ENCODE measurements at places on chromosomes 11 and 22.

GRCh38 chr22:44647141-44647540, 54.9 kb upstream of the PRR5 start:
- DNase-seq: no peak

- DNase-seq: no peak
These were observed 89.5 kb downstream of the TRIM44 start for GRCh38 chr11:35752115-35752514.

DNA sequence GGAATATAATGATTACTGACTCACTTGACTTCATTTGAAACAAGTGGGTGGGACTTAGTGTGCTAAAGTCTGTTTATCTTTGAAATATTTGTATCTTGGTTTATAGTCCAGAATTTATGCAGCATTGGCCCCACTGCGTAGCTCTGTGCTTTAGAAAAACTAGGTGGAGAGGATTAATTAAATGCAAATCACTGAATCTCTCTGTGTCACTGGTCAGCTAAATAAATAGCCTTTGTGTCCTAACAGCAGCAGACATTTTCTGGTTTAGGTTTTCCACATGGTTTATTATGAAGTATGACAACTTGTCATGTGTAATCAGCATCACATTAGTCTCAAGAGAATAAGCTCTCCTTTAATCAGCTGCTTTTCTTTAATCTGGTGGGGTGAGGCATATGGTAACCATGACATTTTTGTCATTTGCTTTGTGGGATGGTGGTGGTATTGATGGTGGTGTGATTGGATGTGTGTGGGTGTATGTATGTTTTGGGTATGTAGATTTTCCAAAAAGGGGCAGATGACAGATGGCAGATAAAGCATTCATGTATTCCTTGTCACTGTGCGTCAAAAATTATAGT, 33.9 kb downstream of the BCL2L13 start:
- no peak for DNase-seq

DNA sequence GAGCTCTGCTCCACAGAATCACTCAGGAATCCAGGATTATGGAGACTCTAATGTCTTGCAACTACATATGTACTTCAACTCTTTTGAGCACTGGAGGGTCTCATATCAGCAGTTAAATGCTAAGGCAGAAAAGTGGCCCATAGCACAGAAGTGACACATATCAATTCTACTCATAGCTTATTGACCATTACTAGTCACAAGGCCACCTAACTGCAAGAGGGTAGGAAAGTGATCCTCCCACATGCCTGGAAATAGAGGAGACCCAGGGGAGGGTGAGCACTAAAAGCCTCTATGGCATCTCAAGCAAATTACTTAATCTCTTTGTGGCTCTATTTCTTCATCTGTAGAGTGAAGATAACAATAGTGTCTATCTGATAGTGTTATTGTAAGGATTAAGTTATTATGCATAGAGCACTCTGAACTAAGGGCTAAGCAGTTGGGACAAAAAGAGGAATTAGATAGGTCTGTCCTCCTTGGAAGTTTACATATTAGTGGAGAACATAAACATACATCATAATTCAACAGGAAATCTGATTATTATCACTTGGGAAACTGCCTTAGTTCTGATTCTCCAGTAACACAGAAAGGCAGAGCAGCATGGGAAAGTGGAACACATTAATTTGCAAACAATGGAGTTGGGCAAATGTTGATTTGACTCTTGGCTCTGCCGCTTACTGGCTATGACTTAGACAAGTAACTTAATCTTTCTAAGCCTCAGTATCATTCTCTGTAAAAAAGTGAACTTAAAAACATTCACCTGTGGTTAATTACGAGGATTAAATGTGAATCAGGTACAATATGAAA, 25.1 kb upstream of the USP47 start:
- DNase-seq: no peak

DNA sequence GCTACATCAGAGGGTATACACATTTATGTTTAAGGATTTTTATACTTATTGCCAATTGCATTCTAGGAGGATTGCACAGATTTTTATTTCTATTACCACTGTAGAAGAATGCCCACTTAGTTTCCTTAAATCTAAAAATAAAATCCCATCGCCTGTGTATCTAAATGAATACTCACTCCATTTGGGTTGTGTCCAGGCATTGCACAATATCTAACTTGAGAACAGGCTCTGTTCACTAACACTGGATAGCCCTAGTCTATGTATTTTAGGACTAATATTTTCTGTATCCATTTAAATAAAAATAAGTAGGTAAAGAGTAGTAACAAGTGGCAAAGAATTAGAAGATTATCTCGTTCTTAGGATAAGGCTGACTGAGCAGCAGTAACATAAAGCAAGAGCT, 4.1 kb downstream of the C11orf52 start:
- DNase-seq: peak; percentile 81

GRCh38 chr11:12158909-12159308, 48.5 kb downstream of the MICAL2 start:
- no peak for DNase-seq

DNA sequence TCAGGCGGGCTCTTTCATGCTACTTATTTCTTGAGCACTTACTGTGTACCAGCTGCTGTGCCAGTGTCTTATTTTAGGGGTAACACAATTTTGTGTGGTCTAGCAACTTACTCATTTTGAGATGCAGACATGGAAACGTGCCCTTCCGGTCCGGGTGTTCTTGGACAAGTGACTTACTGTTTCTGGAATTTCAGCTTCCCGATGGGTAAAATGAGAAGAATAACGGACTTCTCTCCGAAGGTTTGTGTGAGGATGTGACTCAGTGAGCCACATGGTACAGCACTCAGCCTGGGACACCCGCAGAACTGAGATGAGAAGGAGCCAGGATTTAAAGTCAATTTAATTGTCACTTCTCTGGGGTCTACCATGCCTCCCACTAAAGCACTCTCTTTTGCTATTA, 114.5 kb upstream of the SYT13 start:
- peak; percentile 47 for DNase-seq

DNA sequence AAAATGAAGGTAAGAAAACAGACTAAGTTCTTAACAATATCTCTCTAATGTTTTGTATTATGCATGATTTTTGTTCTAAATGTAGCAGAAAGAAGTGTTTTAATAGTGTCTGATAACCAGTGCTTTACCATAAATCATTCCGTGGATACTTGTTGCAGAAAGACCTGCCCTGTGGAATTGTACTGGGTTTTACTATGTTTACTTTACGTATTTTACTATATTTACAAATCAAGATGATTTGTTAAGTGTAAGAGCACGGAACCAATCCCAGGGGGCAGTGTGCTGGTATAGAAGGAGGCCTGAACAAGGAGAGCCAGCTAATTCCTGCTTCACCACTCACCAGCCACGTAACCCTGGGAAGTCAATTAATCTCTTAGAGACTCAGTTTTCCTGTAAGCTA, 1.4 kb downstream of the HTR3B start:
- DNase-seq: no peak

GRCh38 chr11:83764643-83765042, 478.5 kb upstream of the CCDC90B start:
- DNase-seq: no peak

GRCh38 chr22:28408709-28409108, 270.9 kb downstream of the TTC28 start:
- no peak for DNase-seq

DNA sequence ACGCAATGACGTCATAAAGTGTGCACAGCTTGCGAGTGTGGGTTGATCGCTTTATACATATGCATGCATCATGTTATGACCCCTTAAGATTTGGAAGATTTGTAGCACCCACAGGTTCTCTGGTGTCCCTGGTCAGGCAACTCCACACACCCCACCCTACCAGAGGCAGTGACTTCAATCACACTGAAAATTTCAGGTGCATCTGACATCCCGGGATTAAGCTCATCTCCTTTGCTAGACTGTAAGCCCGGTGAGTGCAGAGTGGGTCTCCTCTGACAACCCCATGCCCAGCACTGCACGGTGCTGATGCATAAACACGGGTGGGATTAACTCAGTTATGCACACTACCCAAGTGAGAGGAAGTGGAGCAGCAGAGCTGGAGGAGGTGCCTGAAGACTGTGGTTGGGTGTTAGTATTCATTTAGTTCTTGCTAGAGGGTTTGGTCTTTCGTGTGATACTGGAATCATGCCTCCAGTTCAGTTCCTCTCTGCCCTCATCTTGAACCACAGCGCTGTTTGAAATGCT, 6.5 kb downstream of the ARSA start:
- DNase-seq: no peak

DNA sequence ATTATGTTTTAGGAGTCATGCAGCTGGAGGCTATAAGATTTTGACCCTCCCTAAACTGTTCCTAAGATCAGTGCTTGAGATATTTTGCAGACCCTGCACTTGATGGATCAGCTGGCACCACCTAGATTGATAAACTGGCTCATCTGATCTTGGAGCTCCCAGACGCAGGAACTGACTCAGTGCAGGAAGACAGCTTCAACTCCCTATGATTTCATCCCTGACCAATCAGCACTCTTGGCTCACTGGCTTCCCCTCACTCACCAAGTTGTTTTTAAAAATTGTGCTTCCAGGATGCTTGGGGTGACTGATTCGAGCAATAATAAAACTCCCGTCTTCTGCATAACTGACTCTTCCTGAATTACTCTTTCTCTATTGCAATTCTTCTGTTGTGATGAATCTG, 637.5 kb upstream of the FAT3 start:
- DNase-seq: no peak

DNA sequence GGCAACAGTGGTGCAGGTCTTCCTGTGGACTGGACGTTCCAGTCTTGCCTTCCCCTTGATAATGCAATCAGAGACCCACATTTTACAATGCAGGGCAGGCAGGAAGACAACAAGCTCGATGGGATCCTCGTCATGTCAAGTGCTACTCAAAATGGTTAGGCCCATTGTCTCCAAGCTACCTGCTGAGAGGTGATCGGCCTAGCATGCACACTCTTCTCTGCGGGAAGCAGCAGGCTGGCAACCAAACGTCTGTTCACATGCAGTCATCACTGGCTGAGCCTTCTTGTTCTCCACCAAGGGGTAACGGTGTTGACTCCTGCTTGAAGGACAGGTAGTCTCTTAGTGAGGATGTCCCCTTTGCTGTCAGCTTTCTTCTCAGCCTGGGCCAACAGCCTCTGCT, 25.5 kb upstream of the CD82 start:
- no peak for DNase-seq

GRCh38 chr22:26461188-26461810, 22.3 kb downstream of the HPS4 start:
- DNase-seq: peak; percentile 8

DNA sequence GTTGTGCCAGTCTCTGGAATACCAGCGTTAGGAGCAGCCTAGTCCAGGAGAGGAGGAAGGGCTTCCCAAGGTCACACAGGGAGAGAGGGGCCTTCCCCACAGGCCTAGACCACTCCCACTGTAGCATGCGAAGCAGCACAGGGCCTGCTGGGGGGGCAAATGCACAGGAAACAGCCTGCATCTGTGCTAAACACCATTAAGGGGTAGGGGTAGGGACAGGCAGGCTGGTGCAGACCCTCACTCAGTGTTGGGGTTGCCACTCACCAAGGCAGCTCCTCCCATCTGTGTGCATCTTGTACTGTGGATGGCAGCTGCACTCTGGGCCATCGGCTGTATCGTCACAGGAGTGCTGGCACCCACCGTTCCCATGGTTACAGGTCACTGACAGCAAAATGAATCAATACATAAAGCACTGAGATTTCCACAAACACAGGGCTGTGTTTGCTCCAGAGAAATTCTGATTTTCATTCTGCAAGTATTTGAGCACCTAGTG, 24.9 kb downstream of the SCUBE2 start:
- DNase-seq: no peak

GRCh38 chr11:110858547-110858921, 146.3 kb upstream of the ARHGAP20 start:
- DNase-seq: no peak

GRCh38 chr11:65159012-65159411, 11.0 kb upstream of the SPDYC start:
- no peak for DNase-seq

GRCh38 chr11:94295534-94295933, 8.8 kb upstream of the IZUMO1R start:
- no peak for DNase-seq

- no peak for DNase-seq
These were observed 47.0 kb downstream of the CSTPP1 start for GRCh38 chr11:46983598-46983997.

DNA sequence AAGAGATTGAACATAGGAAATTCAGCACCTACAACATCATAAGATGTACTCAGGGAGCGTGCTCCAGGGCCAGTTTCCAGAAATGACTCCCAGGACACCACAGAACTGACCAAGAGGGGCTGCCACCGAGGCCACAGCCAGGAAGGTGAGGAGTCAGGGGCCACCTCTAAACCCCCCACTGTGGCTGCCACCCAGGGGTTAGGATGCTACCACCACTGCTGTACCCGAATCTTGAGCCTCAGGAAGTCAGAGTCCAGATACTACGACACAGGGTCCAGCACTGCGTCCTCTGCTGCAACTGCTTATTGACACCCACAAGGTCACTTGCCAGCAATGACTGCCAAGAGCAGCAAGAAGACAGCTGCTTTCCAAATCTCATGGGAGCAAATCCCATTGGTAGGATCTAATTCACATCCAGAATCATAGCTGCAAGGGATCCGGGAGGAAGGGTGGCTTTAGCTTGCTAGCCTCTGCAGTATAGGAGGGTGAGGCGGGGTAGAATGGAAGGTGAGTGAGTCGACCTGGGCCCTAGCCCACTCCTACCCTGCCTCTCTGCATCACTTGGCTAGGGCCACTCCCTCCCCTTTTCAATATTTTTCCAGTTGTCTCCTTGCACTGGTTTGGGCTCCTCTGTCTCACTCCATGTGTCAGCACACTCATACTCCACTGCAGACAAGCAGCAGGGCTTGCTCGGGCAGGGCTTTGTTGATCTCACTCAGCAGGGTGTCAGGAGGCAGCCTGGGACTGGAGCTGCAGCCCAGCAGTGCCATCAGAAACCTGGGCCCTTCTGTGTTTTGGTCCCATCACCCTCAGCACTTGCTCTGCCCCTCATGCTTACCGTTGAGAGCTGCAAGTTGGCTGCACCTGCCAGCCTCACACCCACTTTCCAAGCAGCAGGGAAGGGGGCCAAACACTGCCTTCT, 18.1 kb upstream of the CYTH4 start:
- no peak for DNase-seq

GRCh38 chr11:118415739-118416068, 14.3 kb downstream of the ATP5MG start:
- DNase-seq: peak; percentile 84

- no peak for DNase-seq
These were observed 21.3 kb upstream of the GRAMD4 start for GRCh38 chr22:46598737-46599424.

DNA sequence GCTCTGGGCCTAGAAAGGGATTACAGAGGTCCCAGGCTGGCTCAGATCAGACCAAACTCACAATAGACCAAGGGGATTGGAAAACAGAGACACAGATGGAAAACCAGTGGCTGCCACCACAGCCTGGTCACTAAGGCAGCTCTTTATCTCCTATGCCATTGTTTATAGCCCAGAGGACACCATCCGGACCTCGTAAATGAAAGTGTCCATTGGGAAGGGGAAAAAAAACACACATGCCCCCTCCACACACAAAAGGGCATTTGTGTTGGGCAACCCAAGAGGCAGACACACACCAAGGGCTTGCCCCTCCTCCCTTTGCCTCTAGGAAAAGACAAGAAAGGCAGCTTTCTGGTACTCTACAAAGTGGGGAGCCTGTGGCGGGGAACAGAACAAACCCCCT, 85.9 kb downstream of the GAB2 start:
- no peak for DNase-seq
